ENCODE measurements at places on chromosomes 3 and 15.

DNA sequence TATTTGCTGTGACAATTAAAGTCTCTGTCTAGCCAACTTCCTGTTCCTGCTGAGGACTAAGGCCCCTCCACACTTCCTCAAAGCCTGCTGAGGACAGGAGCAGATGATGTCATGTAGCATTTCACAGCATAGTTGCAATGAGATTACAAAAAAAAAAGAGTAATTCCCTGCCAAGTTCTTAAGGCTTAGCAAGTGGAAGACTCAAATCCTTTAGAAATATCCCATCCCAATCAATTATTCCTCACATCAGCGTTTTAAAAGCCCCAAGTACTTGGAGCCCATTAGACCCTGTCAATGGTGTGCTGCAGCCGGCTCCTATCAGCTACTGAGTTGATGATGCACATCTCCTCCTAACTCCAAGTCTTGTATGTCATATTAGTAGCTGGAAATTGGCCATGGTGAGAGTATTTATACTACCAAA, 51.7 kb downstream of the TRANK1 start:
- no peak for DNase-seq

DNA sequence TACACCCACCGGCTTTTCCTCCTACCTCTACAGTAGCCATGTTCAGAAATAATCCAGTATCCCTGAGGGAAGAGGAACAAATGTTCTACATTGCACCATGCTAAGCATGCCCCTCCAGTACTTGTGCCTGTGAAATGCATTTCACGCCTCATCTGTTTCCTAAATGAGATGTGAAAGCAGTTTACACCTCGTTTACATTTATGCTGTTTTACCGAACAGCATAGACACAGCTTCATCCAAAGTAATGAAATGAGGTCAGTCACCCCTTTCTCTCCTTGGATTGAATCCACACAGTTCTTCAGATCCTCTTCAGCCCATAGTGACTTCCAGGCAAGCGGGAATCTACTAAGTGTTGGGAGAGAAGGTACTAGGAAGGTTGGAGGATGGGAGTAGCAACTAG, 514.3 kb downstream of the PDCD6IP start:
- DNase-seq: no peak

DNA sequence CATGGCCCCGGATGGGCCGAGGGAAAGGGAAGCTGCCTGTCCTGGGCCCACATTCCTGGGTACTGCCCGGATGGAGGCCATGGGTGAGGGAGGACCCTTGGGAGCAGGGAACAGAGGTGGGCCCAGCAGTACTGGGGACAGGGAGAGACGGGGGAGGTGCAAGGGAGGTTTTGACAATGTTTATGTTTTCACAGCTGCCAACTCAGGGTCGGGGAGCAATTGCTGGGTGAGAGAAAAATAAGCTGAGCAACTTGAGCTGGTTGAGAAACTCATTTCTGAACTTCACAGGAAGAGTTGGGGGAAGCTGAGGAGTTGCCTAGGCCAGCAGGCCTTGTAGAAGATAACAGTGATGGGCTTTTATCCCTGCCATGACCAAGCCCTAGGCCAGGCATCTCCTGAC, 11.1 kb upstream of the TSPAN3 start:
- no peak for DNase-seq

DNA sequence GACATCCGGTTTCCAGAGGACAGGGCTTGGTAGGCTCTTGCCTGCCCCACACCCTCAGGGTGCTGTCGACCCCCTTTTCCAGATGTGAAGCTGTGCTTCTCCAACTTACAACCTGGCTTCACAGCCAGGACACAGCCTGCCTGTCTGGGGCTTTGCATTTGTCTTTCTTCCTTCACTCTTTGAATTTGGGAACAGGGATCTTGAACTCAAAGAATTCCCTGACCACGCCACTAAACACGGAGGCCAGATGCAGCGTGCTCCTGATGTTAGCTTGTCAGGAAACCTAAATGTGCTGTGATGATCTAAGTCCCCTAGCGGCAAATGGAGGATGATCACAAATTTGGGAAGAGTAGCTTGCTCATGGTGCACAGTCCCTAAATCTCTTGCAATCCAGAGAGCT, 244.8 kb upstream of the RGMA start:
- no peak for DNase-seq

DNA sequence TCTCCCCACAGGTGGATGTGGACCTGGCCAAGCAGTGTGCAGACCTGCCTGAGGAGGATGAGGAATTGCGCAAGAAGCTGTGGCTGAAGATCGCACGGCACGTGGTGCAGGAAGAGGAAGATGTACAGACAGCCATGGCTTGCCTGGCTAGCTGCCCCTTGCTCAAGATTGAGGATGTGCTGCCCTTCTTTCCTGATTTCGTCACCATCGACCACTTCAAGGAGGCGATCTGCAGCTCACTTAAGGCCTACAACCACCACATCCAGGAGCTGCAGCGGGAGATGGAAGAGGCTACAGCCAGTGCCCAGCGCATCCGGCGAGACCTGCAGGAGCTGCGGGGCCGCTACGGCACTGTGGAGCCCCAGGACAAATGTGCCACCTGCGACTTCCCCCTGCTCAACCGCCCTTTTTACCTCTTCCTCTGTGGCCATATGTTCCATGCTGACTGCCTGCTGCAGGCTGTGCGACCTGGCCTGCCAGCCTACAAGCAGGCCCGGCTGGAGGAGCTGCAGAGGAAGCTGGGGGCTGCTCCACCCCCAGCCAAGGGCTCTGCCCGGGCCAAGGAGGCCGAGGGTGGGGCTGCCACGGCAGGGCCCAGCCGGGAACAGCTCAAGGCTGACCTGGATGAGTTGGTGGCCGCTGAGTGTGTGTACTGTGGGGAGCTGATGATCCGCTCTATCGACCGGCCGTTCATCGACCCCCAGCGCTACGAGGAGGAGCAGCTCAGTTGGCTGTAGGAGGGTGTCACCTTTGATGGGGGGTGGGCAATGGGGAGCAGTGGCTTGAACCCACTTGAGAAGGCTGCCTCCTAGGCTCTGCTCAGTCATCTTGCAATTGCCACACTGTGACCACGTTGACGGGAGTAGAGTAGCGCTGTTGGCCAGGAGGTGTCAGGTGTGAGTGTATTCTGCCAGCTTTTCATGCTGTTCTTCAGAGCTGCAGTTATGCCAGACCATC, 8.6 kb downstream of the VPS18 start:
- peak; percentile 73 for DNase-seq

DNA sequence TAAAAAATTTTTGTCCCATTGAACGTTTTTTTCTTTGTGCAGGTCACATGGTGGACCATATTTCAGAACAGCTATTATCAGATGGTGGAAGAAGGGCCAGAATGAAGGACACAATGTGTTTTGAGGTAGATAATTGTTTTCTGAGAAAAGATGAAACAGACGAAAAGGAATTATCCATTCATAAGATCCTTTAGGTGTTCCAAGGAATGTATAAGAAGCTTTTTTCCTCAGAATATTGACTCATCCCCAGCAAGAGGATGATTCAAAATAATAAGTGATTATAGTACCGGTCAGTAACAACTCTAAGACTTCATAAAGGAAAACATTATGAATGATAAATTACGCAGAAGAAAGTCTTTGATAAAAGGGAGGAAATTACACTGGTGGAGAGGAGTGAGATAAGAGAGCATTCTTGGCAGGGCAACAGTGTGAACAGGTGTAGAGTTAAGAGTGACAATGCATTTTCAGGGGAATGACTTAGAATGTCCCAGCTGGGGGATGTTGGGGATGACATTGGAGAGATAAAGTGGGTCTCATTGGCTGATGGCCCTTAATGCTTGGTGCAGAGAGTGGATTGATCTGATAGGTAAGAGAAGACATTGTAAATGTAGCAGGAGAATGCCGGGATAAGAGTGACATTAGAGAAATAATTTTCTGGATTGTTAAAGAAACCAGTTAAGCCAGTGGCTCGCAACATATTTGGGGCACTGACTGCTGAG, 27.0 kb upstream of the AQP9 start:
- DNase-seq: no peak

- no peak for DNase-seq
Measured at GRCh38 chr3:47871389-47871788, 68.5 kb downstream of the DHX30 start.

DNA sequence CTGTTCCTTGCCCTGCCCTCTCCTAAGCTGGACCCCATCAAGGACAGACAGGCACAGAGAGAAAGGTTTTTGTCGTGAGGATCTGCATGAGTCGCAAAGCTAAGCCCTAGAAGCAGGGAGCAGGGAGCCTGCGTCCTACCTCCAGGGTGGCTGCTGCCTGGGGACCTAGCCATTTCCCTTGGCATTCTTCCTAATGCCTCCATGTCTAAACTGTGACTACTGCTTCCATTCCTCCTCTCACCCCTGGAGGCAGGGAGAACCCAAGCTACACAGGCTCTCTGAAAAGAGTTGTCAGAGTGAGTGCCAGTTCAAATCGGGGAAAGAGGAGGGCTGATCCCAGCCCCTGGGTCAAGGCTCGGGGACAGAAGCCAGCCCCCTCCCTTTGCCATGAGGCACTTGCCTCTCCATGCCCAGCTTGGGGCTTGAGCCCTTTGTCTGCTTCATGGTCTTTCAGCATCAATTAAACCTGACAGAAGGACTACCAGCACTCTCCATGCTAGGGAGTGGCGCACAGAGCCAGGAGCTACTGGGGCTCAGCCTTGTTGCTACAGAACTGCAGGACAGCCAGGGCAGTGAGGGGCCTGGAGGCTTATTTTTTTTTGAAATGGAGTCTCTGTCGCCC, 2.4 kb downstream of the GCHFR start:
- no peak for DNase-seq

- DNase-seq: no peak
Measured at GRCh38 chr3:135792858-135793475, 172.6 kb upstream of the PPP2R3A start.

GRCh38 chr3:23580096-23580713, 225.6 kb upstream of the UBE2E1 start:
- DNase-seq: no peak

- DNase-seq: no peak
Measured at GRCh38 chr3:183069086-183069485, 30.2 kb downstream of the MCCC1 start.

GRCh38 chr3:87436781-87437543, 160.6 kb upstream of the POU1F1 start:
- no peak for DNase-seq

DNA sequence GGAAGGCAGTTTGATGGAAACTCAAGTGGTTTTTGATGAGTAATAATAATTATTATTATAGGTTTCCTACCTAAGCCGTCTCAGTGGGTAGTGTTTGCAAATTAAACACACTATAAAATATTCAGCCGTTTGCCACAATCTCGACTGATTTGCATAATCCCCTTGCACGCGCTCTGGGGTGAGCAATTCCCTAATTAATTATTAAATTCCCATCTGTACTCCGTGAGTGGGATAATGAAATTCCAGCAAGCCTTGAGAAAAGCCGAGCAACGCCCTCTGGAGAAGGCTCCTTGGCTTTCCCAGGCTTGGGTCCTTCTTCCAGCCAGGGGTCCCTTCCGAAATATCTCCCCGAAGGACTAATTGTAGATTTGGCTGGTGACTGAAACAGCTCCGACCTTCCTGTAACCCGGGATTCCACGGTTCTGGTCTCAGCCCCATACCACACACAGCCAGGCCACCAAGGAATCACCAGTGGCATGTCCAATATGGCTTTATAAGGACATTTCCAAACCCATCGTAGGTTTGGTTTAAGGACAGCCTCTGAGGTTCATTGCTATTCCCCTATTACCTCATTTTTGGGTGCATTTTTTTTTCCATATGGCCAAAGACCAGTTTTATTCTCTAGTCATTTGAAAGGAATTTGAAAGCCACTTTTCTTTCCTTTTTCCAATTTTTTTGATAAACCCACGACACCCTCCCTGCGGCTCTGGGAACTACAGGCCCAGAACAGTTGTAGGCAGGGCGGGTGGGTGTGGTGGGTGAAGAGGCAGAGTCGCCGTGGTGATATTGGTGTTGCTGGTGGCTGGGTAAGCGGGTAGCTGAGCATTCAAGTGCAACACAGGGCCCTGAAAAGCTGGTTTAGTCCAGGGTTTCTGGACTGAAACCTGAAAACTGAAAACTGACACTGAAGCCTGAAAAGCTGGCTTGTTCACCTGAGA, 33.2 kb upstream of the RGMA start:
- DNase-seq: no peak

GRCh38 chr15:44726568-44727484, 9.5 kb upstream of the TRIM69 start:
- DNase-seq: no peak

- no peak for DNase-seq
Measured at GRCh38 chr15:89539027-89539426, 36.2 kb upstream of the TICRR start.

GRCh38 chr3:45736707-45737106, 47.5 kb downstream of the SACM1L start:
- DNase-seq: no peak

DNA sequence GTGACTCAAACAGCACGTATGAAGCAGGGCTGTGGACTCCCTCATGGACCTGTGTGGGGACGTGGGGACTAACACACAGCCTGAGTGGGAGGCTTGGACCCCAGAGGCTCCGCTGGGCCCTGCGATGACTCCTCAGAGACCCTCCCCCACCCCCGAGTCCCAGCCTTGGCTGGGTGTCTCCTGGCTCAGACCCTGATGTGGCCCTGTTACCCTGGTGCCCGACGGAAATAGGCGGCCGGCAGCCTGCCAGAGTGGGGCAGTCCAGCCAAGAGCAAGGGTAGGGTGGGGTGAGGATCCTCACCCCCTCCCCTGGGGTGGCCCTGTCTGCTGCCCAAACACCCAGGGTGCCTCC, 15.3 kb downstream of the TNK2 start:
- no peak for DNase-seq

- no peak for DNase-seq
Measured at GRCh38 chr3:105013657-105014056, 353.1 kb upstream of the ALCAM start.

DNA sequence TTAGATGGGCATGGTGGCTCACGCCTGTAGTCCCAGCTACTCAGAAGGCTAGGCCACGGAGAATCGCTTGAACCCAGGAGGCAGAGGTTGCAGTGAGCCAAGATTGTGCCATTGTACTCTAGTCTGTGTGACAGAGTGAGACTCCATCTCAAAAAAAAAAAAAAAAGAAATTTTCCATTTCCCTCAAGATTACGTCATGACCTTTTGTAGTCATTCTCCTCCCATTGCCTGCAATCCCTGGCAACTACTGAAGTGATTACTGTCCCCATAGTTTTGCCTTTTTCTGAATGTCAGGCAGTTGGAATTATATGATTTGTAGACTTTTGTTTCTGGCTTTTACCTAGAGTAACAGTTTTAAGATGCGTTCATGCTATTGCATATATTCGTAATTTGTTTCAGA, 28.0 kb downstream of the WDR76 start:
- DNase-seq: no peak
